ENCODE measurements at places on chromosomes 3 and 15.
A peak's percentile ranks its signal among the peaks of the same experiment; 100 is the strongest.

GRCh38 chr3:26368312-26368711 lies 254.3 kb upstream of the LRRC3B start:
- no peaks in the 10 kb centered on the region for H3K4me1 ChIP-seq
- no peaks in the 10 kb centered on the region for H3K36me3 ChIP-seq

- DNase-seq: no peak
- H3K36me3 ChIP-seq: no peaks in the 10 kb centered on the region
- no peaks in the 10 kb centered on the region for H3K27me3 ChIP-seq
- no peaks in the 10 kb centered on the region for H3K4me1 ChIP-seq
- no peak overlapping the region for H3K27ac ChIP-seq
Observed at GRCh38 chr3:134918441-134918840, 123.4 kb downstream of the EPHB1 start.

GRCh38 chr15:75647370-75648155 lies at the start of gene SNX33:
Gene SNX33 (plus strand): TSS chr15:75647912. CDS start chr15:75649103, 1,191 bp downstream.
- no peaks in the 10 kb centered on the region for H3K4me1 ChIP-seq
- peak; percentile 92 for DNase-seq
- peak within 1 kb of the TSS; percentile 87 for H3K27ac ChIP-seq
- H3K36me3 ChIP-seq: no peaks in the 10 kb centered on the region
- H3K27me3 ChIP-seq: no peaks in the 10 kb centered on the region
- peak within 1 kb of the TSS; percentile 79 for H3K4me3 ChIP-seq

GRCh38 chr15:41735046-41735445 lies 39.2 kb upstream of the MAPKBP1 start:
- H3K27ac ChIP-seq: no peak overlapping the region
- no peak for DNase-seq
- H3K4me1 ChIP-seq: no peaks in the 10 kb centered on the region
- no peak overlapping the region for H3K4me3 ChIP-seq
- H3K36me3 ChIP-seq: peaks cover 6% of the 10 kb centered on the region
- no peaks in the 10 kb centered on the region for H3K27me3 ChIP-seq

DNA sequence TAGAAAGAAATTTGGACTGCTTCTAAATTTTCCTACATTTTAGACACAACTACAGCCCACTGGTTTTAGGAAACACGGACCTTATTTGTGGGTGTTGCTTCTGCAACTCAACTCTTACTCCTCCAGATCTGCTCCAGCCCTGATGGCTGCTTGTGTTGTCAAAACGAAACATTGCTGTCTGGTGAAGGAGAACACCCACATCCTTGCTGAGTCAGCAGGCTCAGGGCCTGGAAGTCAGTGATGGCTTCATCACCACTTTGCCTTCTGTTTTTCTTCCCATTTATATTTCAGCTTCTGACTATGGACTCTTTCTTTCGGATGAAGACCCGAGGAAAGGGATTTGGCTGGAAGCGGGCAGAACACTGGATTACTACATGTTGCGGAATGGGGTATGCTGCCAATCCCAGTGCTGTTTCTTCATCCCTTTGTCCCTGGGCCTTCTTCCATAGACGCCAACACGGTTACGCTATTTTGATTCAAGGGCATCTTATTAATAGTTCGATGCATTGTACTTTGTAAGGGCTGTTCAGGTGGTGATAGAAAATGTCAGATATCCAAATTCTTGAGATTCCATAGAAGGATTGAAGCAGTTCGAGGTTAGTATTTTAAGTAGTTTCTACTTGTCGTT lies 392.6 kb upstream of the TPM1 start:
- no peak for DNase-seq
- H3K27me3 ChIP-seq: no peaks in the 10 kb centered on the region
- peaks cover 2% of the 10 kb centered on the region for H3K4me1 ChIP-seq
- no peak overlapping the region for H3K27ac ChIP-seq

DNA sequence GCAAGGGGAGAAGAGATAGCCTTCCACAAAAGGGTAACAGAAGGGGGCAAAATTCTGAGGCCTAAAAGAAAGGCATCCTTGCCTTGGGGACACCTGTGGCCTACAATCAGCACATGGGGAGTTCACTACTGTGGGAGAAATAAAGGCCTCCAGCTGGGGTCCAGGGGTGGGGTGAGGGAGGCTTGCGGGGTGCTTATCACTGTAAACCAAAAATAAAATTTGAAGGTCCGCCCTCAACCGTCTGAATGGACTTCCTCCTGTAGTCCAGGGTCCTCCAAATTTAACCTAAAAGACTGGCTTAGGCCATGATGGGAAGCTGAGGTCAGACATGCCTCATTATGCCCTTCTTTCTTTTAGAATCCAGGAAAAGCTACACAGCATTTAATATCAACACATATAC lies 2.1 kb upstream of the POLR2M start:
- no peak for DNase-seq
- no peaks in the 10 kb centered on the region for H3K27me3 ChIP-seq
- H3K4me3 ChIP-seq: no peak overlapping the region
- no peaks in the 10 kb centered on the region for H3K4me1 ChIP-seq
- H3K27ac ChIP-seq: peak overlapping the region; percentile 48

- H3K4me1 ChIP-seq: no peaks in the 10 kb centered on the region
- no peak for DNase-seq
- H3K4me3 ChIP-seq: no peak overlapping the region
Observed at GRCh38 chr3:46261926-46262594, 19.8 kb downstream of the CCR3 start.

DNA sequence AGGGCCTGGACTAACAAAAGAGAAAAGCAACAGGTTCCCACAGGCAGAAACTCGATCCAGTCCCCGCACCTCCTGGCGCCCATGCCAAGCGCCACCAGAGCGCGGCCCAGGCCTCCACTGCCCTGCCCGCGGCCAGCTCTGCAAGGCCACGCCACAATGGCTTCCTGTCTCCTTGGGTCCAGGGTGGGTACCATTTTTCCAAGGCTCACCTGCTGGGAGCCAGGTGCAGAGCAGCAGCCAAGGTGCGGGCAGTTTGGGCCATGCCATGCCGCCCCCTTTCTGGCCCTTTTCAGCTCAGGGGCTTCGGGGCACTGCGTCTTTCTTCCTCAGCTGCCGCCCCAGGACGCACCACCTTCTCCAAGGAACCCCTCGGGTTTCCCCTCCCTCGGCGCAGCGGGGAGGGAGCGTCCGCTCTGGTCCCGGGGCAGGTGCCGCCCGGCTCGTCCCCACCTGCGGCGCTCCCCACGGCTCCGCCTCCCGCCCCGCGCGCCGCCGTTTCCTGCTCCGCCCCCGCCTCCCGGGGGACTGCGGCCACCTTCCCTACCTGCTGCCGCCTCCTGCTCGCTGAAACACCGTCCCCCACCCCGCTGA lies at the start of gene ILDR1:
ILDR1 (minus strand) TSS at position 437 of the 591 bp plus-strand sequence; CDS start at position 267, 170 bp downstream.
- H3K27me3 ChIP-seq: no peaks in the 10 kb centered on the region
- DNase-seq: no peak
- H3K4me1 ChIP-seq: no peaks in the 10 kb centered on the region
- no peak within 1 kb of the TSS for H3K4me3 ChIP-seq
- no peaks in the 10 kb centered on the region for H3K36me3 ChIP-seq

GRCh38 chr15:64681424-64682024 lies 93.9 kb downstream of the RBPMS2 start:
- no peak for DNase-seq
- no peaks in the 10 kb centered on the region for H3K36me3 ChIP-seq
- H3K27me3 ChIP-seq: no peaks in the 10 kb centered on the region
- H3K27ac ChIP-seq: no peak overlapping the region

DNA sequence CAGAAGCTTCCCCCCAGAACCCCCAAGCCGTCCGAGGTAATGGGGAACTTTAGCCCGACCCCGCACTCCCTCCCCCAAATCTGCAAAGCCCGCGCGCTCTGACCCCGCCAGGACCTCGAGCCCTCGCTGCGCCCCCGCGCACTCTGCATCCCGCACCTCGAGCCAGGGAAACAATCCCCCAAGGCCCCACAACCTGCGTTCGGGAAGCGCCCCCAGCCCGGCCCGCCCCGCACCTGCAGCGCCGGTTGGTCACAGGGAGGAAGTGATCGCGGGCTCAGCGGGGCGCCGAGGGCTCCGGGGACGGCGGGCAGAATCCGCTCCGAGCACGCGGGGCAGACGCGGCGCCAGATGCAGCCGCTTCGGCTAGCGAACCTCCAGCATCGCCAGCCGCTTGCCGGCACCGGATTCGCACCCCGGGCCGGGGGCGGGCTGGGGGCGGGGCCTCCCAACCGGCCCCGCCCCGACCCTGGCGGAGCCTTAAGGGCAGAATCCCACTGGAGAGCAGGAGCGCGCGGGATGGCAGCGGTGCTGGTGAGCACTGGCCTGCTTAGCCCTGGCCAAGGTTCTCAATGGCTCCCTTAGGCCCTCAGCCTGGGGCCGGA lies at the start of gene CAMKV:
CAMKV (minus strand) TSS at position 382 of the 602 bp plus-strand sequence. CDS start 7,518 bp downstream, outside the sequence.
- H3K4me1 ChIP-seq: no peaks in the 10 kb centered on the region
- no peak within 1 kb of the TSS for H3K27ac ChIP-seq
- no peaks in the 10 kb centered on the region for H3K27me3 ChIP-seq
- no peak for DNase-seq
- H3K36me3 ChIP-seq: no peaks in the 10 kb centered on the region

DNA sequence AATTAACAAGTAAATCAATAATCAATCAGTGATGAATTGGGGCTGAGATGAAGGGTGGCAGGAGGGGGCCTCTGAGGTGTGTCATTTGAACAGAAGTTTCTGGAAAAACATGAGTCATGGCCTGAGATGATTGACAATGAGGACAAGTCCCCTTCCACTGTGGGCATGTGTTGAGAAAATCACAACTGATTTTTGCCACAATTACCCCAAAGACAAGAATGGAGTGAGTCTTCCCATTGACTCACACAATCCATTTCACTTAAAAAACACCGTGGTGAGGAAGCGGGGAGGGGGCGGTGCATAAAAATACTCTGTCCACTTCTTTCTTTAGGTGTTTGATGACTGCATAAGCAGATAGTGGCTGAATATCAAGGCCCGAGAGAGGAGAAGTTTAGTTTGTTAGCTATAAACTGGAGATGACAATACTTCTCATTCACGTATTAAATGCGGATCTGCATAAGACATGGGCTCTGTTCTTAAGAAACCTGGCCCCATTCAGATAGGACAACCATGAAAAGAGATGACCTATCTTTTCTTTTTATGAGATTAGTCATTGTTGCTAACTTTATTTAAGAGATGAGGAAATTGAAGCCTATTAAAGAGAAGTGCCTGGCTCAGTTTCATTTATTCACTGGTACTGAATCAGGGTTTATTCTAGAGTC lies 34.7 kb downstream of the SHC4 start:
- no peaks in the 10 kb centered on the region for H3K4me1 ChIP-seq
- H3K4me3 ChIP-seq: no peak overlapping the region
- no peaks in the 10 kb centered on the region for H3K36me3 ChIP-seq

DNA sequence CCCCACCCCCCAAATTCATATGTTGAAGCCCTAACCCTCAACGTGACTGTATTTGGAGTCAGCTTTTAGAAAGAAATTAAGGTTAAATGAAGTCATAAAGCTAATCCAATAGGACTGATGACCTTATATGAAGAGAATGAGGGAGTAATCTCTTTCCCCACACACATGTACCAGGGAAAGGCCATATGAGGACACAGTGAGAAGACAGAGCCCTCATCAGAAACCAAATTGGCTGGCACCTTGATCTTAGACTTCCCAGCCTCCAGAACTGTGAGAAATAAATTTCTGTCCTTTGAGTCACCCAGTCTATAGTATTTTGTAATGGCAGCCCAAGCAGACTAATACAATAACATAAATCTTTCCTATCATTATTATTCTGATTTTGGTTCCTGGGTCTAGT lies 194.7 kb upstream of the NANOGP8 start:
- no peaks in the 10 kb centered on the region for H3K36me3 ChIP-seq
- no peaks in the 10 kb centered on the region for H3K27me3 ChIP-seq
- no peak for DNase-seq
- H3K4me1 ChIP-seq: no peaks in the 10 kb centered on the region

DNA sequence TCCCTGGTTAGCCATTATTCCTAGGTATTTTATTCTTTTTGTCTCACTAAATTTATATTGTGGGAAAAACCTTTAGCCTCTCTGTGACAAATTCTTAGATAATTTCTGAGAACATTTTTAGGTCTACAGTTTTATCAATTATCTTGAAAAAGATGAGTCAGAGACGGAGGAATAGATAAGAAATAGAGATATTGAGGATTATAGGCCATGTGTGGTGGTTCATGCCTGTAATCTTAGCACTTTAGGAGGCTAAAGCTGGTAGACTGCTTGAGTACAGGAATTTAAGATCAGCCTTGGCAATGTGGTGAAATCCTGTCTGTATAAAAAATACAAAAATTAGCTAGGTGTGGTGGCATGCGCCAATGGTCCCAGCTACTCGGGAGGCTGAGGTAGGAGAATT lies 960.2 kb downstream of the SQOR start:
- H3K4me3 ChIP-seq: no peak overlapping the region
- no peak overlapping the region for H3K27ac ChIP-seq
- no peak for DNase-seq

GRCh38 chr3:46078712-46079400 lies 51.6 kb upstream of the XCR1 start:
- H3K4me3 ChIP-seq: no peak overlapping the region
- H3K27ac ChIP-seq: no peak overlapping the region
- H3K36me3 ChIP-seq: no peaks in the 10 kb centered on the region

GRCh38 chr3:141949399-141949798 lies 73.0 kb downstream of the ATP1B3 start:
- H3K27ac ChIP-seq: no peak overlapping the region
- H3K4me1 ChIP-seq: no peaks in the 10 kb centered on the region
- H3K27me3 ChIP-seq: no peaks in the 10 kb centered on the region
- peaks cover 2% of the 10 kb centered on the region for H3K36me3 ChIP-seq
- H3K4me3 ChIP-seq: no peak overlapping the region

DNA sequence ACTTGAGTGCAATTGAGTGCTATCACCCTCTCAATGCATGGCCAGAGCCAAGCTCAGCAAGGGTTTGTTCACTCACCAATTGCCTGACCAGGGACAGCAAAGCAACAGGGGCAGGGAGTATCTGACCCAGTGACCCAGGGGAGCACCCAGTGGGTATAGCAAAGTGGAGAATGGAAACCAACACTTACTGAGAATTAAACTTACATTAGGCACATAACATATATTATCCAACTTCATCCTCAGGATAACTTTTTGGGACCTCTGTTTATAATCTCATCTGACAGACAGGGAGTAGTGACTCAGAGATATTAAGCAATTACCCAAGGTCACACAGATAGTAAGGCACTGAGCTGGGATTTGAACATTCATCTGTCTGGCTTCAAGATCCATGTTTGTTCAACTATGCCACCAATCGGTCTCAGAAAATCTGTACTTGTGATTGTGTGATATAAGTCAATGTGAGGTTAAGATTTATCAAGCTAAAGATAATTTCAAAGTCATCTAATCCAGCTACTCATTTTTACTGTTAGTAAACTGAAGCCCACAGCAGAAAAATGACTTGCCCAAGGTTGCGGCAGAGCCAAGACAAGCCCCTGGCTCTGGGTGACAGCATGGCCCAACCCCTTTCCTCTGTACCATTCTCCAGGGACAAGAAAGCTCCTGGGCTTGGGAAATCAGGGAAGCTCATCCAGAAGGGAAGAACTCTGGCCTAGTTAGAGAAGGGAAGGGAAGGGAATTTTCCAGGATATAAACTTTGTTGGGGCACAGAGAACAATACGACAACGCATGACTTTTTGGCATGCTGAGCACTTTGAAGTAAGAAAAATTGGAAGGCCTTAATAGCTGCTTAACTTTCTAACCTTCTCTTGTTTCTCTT lies 138.0 kb upstream of the SMAD3 start:
- no peaks in the 10 kb centered on the region for H3K36me3 ChIP-seq
- H3K27me3 ChIP-seq: no peaks in the 10 kb centered on the region
- H3K4me3 ChIP-seq: no peak overlapping the region
- H3K27ac ChIP-seq: no peak overlapping the region
